ENCODE measurements at places on chromosomes 5 and 9.

- DNase-seq, result no peak
These were observed 330.3 kb downstream of the TRIM36 start for GRCh38 chr5:114839360-114839759.

- DNase-seq, result no peak
These were observed 197.1 kb downstream of the MED10 start for GRCh38 chr5:6181147-6181729.

DNA sequence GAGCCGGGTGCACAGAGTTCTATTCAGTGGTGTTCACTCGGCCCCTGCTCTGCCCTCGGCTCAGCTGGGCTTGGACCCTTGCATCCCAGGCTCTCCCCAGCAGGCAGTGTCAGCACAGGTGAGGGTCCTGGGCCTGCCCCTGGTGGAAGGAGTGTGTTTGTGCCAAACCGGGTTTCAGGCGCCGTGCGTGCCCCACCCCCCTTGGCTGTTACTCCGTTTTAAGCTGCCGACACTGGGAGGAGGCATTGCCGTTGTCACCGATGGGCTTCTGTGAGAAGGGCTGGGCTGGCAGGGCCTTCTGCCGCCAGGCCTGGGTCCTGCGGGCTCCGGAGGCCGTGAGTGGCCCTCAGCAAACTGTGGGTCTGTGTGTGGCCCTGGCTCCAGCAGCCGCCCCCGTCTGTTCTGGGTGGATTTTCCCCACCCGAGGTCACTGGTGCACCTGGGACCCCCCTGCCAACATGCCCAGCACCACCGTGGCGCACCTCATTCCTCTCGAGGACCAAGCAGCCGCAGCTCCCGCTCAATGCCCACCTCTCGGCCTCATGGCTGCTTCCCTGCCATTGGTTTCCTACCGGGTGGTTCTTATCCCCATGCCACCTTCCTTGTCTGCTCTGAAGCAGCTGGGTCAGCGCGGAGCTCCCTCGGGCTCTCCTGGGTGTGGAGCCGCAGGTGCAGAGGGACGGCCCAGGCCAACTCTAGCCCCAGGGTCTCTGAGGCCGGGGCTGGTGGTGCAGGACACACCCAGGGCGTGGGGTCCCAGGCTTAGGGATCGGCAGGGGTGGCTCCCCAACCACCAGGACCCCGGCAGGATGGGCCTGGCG, 44.3 kb upstream of the EXOC3 start:
- no peak for DNase-seq

- no peak for DNase-seq
These were observed 47.2 kb downstream of the COL5A1 start for GRCh38 chr9:134688661-134689320.

DNA sequence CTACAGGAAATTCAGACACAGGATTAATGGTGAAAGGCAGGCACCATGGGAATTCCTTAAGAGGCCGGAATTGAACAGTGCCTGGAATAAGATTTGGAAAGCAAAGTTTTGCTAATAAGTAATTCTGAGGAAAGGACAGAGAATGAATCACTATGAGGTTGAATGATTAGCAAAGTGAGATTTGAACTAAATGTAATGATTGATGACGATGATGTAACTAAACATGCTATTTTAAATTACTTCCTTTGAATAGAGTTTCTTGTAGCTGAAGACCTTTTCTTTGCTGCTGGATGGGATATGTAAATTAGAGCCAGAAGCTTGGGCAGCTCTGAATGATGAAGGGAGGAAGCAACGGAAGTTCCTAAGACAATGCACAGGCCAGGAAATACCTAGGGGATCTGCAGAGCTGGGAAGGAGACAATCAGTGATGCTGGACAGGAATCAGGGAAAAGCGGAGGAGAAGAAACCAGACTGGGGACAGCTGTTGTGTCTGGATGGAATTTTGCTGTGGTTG, 482.0 kb downstream of the PSAT1 start:
- DNase-seq, result no peak

DNA sequence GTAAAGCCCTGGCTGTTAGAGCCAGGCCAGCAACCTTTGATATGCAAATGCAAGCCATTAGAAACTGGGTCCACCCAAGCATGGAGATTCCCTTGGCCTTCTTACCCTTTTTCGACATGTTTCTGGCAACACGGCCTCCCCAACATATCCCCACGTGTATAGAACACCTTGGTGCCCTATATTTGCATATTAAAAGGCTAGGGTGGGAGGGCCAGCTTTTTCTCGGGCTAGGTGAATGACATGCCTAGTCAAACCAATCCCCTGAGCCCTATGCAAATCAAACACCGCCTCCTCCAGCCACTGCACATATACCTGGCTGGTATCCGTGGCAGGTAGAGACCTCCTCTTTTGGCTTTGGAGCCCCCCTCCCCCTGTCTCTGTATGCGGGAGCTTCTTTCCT, 55.6 kb upstream of the ZFR start:
- DNase-seq, result no peak

- DNase-seq, result no peak
These were observed 526.7 kb upstream of the TRPC7 start for GRCh38 chr5:136892000-136892399.

DNA sequence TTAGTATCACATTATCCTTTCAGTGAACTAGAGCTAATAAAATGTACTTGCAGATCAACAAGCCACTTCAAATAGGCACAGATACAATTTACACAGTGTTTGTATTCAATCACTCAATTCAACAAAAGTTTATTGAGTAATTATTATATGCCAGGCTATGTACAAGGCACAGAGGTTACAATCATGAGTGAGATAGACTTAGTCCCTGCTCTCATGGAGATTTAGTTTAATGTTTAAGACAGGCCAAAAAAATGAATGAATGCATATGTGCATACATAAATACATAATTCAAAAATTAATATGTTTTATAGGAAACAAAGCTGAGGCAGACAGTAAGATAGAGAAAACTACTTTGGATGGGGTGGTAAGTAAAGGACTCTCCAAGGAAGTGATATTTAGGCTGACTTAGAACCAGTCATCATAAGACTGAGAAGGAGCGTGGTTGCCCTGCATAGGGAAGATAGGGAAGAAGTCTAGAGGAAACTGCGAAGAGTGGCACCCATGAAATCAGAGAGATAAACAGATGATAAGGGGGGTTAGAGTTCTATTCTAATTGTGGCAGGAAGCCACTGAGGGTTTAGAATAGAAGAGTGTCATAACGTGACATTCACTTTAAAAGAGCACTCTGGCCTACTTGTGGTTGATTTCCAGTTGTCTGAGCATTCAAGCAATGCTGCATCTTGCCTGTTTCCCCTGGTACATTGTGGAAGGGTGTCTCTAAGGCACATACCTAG, 49.7 kb upstream of the GRAMD2B start:
- no peak for DNase-seq

DNA sequence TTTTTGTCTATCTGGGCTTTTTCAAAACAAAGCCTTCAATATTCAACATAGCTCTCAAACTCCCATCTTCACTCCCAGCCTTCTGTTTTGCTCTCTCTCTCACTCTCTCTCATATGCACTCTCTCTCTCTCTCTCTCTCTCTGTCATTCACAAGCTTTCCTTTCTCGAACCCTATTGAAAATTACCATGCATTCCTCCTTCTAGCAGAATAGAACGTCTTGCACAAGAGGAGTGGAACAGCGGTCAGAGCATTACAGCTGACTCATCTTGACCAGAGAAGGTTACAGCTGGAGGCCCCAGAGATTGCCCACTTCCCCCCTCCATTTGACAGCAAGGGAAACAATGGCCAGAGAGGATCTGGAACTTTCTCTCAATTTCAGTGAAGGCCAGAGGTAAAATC, 51.0 kb upstream of the LIFR start:
- DNase-seq, result no peak

DNA sequence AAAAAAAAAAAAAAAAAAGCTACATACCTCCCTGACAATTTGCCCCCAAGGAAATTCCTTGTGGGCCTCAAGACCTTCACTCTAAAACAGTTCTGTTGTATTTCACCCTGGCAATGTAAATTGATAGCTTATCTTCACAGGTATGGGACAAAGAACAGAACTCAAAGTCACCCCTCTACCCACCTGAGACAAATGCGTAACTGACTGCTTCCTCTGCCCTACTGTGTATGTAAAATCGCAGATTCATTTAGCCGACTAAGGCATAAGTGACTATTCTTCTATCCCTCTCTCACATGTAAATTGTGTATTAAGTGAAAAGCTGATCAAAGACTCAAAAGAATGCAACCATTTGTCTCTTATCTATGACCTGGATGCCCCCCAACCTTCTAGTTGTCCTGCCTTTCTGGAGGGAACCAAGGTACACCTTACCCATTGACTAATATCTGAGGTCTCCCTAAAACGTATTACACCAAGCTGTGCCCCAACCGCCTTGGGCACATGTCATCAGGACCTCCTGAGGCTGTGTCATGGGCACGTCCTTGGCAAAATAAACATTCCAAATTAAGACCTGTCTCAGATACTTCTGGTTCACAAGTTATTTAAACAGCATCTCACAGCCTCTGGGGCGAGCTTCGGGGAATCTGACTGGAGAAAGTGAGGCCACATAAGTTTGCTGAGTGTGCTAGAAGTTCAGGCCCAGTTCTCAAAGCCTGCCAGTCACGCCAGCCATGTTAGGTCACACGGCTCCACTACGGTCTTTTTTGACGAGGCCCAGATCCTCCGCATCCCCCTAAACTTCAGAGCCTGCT, 954 bp downstream of the TBCA start:
- DNase-seq, result no peak

GRCh38 chr5:76641514-76642120, 18.4 kb upstream of the F2RL2 start:
- peak; percentile 51 for DNase-seq

GRCh38 chr5:110951373-110951791, 120.1 kb upstream of the TSLP start:
- DNase-seq, result no peak

DNA sequence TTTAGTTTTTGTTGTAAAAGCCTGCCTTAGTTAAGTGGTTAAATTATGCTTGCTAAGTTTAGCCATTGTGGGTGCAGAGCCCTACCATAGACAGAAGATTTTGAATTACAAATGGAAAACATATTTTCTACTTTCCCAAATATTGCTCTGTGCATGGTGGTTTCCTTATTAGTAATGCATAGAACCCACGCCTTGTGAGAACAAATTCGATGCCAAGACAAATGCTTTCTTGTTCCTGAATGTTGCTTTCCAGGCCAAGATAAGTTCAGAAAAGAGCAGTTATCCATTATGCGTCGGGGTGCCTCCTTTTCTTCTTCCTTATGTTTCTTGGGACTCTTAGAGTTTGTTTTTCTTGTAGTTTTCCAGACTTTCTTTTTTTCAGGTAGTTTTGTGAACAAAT, 31.0 kb upstream of the GARNL3 start:
- no peak for DNase-seq

Measured in mesothelial cell of epicardium (in vitro differentiated cells).